ENCODE measurements at places on chromosomes 2 and 18.

GRCh38 chr2:73156539-73157124, 43.9 kb upstream of the RAB11FIP5 start:
- DNase-seq: peak; percentile 56

DNA sequence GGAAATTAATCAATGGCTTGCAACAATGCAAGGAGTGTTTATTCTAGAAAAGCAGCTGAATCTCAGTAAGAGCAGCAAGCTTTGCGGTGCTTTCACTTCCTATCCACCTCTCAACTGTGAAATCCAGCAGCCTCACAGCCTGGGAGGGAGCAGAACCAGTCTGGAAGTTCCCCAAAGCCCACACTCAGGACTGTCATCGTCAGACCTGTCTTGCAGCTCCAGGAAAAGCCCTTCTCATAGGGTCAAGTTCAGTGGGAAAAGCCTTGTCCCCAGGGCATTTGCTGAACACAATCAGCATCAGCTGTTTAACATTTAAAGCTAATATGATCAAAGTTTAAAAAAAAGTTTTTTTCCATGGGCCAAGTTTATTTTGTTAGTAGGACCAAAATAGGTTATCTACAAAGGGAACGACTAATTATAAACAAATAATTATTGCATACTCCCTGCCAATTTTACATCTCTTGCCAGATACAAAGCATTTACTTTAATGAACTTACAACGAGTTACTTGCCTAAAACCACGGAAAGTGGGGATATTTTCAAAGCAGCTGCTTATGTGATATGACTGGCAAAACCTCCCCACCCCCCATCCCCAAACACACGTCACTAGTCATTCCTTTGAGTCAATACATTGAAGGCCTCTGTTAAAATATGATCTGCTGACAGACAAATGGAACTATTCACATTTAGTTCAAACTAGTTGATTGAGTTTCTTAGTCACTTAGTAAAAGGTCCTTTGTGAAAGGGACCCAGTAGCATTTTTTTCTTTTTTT, 36.8 kb downstream of the PARD6G start:
- DNase-seq: no peak

DNA sequence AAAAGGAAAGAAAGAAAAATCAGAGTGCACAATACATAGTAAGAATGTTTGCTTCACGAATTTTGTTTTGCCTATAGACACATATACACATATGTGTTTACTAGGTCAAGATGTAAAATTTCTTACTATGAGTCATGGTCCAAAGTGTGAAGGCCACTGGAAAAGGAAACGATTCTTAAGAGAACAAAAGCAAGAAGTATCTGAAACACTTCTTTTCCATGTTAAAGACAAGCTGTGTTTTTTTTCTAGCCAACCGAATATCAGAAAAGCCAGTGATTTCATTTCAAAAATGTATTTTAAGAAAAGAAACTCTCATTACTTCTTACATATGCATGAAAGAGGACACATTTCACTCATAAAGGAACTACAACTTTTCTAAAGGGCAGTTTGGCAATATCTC, 24.9 kb downstream of the PECR start:
- no peak for DNase-seq

DNA sequence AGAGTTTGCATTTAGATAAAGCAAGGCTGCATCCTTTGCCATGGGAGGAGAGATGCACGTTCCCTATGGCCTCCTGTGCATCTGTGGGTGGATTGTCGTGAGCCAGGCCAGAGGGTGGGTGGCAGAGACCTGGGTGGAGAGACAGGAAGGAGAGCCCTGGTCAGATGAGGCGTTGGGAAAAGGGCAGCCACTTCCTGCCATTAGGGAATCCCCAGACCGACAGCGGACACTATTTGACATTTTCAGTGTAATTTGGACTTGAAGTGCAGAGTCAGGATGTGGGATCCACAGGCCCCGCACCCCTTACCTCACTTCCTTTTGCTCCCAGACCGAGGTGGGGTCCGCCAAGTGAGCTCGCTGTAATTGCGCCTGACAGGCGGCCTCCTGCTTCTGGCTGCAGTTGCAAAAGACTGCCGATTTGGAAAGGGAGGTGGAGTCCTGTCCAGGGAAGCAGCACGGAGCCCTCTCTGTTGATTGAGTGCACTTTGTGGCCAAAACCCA, 150.0 kb downstream of the DYSF start:
- no peak for DNase-seq

DNA sequence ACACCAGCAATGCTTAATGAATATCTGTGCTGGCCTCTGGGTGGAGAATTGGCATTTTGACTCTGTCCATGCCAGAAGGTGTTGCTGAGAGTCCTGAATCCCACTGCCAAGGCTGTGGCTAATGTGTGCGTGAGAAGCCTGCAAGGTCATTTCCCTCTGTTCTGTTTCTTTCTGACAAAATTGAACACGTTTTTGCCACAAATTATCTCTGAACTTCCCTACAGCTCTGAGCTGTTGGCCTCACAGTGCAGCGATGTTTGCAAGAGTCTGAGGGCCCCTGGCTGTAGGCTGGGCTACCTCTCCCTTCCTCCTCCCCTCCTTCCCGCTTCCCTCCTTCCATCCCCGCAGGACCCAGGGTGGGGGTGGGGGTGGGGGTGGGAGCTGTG, 154.1 kb upstream of the HS6ST1 start:
- no peak for DNase-seq

- no peak for DNase-seq
Observed at GRCh38 chr2:205461169-205461568, 221.1 kb upstream of the NRP2 start.

DNA sequence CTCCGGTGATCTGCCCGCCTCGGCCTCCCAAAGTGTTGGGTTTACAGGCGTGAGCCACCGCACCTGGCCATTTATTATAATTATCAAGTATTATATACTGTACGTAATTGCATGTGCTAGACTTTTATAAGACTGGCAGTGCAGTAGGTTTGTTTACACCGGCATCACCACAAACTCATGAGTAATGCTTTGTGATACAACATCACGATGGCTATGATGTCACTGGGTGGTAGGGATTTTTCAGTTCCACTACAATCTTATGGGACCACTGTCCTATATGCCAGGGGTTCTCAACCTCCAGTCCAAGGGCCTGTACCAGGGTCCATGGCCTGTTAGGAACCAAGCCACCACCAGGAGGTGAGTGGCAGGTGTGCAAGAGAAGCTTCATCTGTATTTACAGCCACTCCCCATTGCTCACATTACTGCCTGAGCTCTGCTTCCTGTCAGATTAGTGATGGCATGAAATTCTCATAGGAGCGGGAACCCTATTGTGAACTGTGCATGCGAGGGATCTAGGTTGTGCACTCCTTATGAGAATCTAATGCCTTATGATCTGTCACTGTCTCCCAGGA, 9.4 kb downstream of the SCYGR4 start:
- DNase-seq: no peak

GRCh38 chr2:44537264-44537663, 175.5 kb downstream of the CAMKMT start:
- DNase-seq: no peak

- DNase-seq: no peak
Observed at GRCh38 chr2:25991965-25992364, 9.7 kb upstream of the KIF3C start.

DNA sequence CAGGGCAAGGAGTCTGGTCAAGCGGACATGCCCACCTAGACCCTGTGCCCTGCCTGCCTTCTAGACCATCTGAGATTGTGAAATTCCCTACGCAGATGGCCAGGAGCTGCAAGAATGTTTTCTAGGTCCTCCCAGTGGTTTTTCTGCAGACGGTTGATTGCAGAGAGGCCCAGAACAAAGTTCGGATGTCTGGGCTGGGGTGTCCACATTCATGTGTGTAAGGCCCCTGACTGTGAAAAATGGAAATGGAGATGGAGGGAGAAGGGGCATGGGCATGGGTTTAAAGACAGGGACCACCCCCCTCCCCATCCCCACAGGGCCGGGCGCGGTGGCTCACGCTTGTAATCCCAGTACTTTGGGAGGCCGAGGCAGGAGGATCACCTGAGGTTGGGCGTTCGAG, 11.8 kb downstream of the ARHGAP25 start:
- DNase-seq: peak; percentile 40

GRCh38 chr2:222294996-222295367, 3.8 kb downstream of the PAX3 start:
- no peak for DNase-seq

GRCh38 chr18:76306685-76307292, 188.3 kb downstream of the ZNF516 start:
- no peak for DNase-seq

DNA sequence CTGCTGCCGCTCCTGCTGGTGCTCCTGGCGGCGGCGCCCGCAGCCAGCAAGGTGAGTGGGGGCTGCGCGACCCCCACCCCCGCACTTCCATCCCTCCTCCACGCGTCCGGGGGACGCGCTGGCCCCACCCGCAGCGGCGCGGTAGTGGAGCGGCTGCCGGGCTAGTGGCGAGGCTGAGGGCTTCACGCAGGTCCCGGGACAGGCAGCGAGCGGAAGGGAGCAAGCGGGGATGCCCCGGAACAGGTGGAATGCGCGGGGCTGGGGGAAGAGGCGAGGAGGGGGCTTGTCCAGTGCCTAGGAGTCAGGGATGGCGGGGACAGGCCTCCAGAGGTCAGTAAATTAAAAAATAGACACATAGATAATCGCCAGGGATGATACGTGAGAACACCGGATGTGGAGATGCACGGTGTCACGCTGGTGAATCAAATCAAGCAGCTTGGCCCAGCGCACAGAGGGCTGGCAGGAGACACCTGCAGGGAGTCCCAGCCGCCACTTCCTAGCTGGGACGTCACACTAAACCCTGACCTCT, 403 bp downstream of the COL4A3 start:
- no peak for DNase-seq

DNA sequence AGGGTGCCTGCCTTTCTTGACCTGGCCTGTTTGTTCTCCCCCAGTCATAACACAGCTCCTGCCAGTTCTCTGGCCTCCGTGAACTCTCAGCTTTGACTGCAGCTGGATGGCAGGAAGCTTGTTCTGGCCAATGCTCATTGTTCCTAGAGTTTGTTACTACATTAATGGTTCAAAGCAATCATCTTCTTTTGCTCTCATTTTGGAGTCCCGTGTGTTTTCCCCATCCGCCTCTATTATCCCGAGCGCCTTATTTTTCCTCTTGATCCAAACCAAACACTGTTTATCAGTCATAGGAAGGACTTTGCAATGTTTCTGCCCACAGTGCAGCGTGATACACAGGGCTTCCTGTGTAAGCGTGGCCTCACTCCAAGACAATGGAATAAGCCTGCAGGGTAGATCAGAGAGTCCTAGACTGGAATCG, 184.3 kb upstream of the APCDD1 start:
- DNase-seq: no peak

GRCh38 chr2:73232403-73233153, 461 bp downstream of the PRADC1 start:
- no peak for DNase-seq

DNA sequence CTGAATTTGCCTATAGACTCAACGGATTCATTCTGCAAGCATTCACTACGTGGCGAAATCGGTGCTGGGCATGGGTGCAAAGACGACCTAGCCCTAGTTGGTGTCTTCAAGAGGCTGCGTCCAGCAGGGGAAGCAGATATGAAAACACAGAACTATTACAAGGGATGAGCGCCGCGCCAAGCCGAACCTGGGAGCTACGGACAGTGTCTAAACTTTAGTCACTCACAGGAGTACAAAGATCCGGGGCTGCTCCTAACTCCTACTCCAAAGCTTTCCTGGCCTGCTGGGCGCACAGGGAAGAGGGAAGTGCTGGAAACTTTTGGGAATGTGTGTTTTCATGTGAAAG, 732 bp upstream of the ANXA4 start:
- DNase-seq: peak; percentile 16
